ENCODE measurements at places on chromosomes 16 and 17. TPM values are rescaled to one million over a fixed set of nuclear protein-coding genes. Genes with fewer than 3 reads are reported as not detected.

- no peak for DNase-seq
Measured at GRCh38 chr16:4216596-4216995, 25.3 kb downstream of the SRL start.

ACSM2A gene
- total RNA-seq = not detected

DNA sequence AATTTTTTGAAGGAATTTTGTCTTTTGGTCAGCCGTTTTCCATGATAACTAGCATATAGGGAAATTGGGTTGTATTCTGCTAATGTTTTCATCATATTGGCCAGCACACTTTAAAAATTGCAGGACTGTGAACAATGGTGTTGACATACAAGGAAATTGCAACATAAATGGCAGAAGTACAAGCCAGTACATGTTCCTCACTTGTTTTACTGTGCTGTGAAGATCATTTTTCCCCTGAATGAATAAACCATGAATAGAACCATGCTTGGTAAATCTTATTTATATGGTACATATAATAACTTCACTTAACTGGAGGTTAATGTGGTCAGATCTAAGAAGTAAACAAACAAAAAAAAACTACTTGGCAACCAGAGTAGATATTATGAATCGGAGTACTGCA is 22.8 kb downstream of the OMG start:
- no peak for DNase-seq

HEXD gene
- total RNA-seq = 4.9 TPM

DNA sequence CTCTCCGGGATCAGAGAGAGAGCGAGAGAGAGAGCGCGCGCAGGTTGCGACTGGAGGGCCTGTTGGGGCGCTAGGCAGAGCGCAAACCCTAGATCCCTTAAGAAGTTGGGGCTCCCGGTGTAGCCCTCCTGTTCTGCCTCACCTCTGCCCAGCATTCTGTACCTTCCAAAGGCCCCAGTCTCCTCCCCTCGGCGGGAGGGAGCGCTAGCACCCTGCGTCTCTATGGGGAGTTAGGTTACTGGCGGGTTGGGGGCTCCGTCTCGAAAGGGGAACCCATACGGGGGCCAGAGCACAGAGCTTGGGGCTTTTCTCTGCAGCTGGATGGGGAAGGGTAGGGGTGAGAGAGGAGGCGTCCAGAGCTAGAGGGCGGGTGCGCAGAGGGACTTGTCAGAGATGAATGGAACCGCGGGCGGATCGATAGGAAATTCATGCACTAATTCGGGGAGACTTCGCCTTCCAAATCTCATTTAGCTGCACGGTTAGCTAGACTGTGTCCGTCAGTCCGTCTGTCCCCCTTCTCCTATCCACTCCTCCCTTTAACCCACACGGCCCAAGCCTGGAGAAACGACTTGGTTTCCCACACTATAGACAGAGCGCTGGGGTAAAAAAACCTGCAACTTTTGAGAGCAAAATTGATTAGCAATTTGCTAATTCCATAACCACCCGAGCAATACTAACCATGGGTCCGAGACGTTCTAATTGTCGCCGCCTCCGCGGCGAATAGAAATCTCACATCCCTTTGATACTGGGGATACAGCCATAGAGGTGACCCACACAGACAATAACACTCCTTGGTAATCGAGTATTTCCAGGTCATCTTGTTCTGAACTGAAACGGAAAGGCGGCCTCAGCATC is 693 bp upstream of the HOXB4 start:
- no peak for DNase-seq

RNF112 gene
- total RNA-seq = 0.11 TPM

- DNase-seq = peak; percentile 55
Measured at GRCh38 chr17:1648173-1648962, 1.3 kb downstream of the RILP start.

DNA sequence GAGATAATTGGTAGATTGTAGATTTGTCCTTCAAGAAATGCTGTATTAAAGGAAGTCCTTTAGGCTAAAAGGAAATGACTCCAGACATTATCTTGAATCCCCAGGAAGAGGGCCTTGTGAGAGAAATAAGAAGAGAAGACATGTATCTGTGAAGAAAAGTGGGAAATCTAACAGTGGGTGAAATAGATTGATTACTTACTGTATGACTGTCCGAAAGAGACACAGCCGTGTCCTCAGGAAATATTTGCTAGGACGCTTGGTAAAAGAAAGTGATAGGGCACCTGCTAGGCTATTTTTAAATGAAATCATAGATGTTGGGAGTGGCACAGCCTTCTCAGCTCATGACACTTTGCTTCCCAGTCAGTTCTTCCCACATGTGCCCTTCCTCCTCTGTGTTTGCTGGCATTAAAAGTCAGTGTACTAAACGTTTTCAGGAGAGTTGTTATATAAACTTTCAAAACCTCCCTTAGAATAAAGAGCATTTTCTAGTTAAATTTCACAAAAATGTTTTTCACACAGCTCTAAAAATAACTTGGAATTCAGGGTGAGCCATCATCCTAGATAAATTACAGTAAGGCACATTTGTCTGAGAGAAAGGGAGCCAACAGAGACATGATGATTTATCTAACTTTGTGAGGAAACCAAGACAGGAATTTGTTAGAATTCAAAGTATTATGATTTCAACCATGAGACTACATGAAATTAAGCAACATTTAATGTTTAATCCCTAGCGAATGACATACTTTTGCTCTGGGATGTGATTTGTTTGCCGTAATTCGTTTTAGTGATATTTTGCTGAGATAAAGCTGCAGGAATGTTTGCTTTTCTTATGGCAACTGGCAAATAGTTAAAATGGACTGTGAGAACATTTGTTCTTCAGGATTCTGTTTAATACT is 35.0 kb downstream of the DHRS7B start:
- no peak for DNase-seq

DCTN5 gene
- total RNA-seq = 23.9 TPM
